Uterus (tissue), 4 donors: ENCODE measurements at places on chromosomes 11 and 22.

- DNase-seq = no peak
These were observed 8.8 kb downstream of the ATP5MG start for GRCh38 chr11:118410055-118410745.

DNA sequence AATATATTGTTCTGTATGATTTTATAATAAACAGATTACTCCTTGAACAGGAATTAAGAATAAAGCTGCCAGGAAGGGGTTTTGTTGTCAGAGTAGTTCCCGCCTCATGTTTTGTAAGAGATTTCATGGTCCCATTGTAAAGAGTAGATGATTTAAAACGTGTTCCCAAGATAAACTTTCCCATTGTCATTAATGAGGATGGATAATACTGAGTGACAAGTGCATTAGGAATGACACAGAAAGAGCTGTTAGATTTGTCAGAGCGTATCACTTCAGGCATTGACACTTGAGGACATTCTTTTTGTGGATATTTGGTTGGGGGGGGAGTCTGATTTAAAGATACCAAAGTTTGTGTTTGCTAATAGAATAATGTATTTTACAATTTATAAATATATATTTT, 147.0 kb downstream of the PAX6 start:
- no peak for DNase-seq

DNA sequence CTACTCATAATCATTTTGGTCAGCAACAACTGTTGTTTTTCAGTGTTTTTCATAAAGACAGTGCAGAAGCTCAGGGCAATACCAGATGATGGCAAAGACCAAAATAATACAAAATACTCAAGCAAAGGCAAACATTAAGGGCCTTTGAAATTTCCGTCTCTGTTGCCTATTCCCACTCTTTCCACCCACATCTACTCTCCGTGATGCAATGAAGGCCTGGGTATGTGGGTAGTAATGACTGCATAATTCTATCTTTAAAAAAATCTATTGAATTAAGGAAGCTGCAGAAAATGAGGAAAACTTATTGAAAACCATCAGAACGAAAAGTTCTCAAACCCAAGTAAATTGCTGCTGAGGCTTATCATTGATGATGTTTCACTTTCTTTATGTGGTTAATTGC, 203.3 kb downstream of the MAML2 start:
- no peak for DNase-seq

DNA sequence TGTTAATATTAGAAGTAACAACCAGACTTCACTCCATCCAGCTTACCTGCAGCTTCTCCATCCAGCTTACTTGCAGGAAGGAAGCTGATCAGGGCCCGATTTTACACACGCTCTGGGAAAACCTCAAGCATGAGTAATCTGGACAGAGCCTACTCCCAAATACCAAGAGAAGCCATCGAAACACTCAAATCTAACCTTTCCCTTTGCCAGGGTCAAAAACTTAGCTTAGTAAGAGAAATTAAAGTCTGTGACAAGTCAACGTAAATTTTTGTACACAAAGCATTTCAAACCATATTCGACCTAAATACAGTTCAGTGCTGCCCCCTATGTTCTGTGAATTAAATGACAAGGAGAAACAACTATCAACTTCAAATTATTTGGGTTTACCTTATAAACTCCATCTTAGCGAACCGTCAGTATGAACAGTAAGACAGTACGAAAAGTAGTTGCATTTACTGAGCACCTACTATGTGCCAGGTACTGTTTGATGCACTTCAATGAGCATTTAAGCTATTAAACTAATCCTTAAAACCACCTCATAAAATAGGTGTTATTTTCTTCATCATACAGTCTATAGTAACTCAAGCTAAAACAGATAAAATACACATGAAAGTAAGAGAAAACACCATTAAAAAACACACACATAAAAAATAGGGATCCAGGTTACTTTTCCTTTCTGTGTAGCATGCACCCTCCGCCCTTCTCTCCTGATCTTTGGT, 36.9 kb downstream of the ARFGAP3 start:
- no peak for DNase-seq

DNA sequence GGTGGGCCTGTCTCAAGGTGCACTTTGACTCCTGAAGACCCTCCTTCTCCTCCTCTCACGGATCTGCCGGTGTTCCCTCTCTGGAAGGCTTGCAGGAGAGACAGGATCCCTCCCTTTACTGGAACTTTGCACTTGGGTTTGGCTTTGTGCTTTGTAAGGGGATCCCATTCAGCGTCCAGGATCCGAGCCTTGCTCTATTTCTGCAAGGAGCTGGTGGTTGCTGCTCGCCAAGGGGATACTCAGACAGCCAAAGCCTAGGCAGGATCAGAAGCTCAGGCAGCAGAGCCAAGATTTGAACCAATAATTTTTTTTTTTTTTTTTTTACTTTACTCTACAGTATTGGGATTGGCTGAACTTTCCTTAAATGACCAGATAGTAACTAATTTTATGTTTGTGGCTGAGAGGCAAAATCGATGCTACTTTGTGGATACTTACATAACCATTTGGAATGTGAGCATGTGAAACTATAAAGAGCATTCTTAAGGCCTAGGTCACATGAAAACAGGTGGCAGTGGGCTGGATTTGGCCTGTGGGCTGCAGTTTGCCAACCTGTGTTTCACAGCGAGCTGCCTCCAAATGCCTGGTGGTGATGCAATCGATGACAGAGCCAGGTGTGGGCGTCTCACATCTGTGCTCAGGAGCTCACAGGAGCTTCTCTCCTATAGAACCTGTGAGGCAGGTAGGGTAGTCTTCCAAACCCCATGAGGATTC, 25.2 kb downstream of the BCR start:
- no peak for DNase-seq

- no peak for DNase-seq
These were observed 29.9 kb upstream of the GRAMD4 start for GRCh38 chr22:46590334-46590733.

- no peak for DNase-seq
These were observed 966 bp upstream of the CASP12 start for GRCh38 chr11:104899226-104899625.

GRCh38 chr22:42208362-42208761, 62.1 kb downstream of the TCF20 start:
- DNase-seq = no peak

DNA sequence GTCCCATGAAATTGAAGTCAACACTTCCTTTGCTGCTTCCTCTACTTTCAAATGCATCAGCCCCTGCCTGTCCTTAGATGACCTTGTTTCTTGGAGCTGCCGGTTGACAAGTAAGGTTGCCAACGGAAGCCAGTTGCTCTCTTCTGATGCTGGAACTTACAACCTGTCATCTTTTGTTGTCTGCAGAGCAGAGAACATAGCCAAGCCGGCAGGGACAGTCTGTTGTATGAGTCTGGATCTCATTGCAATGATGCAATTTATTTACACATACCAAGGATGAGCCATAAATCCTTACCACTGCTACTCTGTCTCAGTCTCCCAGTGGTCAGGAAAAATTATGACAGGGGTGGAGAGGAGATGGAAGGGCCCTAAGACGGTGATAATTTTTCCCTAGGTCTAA, 151.4 kb downstream of the BLID start:
- no peak for DNase-seq

DNA sequence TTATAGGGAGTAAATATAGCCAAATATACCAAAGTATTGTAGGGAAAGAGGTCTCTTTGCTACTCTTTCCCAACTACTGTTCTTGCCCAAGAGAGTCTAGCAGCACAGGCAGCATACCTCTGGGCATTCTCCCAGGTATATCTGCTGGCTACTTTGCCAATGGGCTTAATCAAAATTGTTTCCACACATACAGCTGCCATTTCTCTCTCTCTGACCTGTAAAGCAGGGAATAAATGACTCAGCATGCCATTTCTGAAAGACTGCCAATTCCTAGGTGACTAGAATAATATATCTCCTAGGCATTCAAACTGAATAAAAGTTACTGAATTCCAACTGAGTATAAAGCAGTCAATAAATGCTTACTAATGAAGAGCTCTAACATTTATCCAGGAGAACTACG, 44.6 kb downstream of the RDX start:
- DNase-seq = no peak

- DNase-seq = no peak
These were observed 91.8 kb upstream of the CD44 start for GRCh38 chr11:35047179-35047578.
